EH (cell line): ENCODE measurements at places on chromosomes 5 and 9.

- no peak for DNase-seq
Measured at GRCh38 chr5:124659798-124660197, 86.6 kb downstream of the ZNF608 start.

GRCh38 chr5:24444414-24444813 is 200.4 kb downstream of the CDH10 start:
- no peak for DNase-seq

DNA sequence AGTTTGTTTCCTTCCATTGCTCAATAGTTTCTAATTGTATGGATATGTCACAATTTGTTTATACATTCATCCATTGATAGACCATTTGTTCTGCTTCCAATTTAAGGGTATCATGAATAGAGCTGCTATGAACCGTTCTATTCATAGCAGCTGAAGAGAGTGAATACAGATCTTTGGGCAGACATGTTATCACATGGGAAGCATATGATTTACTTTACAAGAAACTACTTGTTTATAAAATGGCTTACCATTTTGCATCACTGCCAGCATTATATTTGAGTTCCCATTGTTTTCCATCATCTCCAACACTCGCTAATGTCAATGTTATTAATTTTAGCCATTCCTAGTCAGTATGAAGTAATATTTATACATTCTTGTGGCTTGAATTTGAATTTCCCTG is 549.0 kb downstream of the MAT2B start:
- no peak for DNase-seq

DNA sequence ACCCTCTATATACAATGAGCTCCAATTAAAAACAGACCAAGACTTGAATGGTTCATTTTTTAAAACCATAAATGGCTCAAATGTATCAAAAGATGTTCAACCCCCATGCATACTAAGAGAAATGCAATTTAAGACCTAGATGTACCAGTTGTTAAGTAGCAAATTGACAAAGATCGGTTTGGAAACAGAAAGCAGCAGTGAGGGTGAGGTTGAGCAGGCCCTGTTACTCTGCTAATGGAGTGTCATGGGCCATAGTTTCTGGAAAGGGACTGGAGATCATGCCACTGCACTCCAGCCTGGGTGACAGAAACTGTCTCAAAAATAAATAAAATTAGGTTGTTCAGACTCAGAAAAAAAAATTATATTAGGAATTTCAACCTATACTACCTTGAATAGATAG is 55.0 kb downstream of the FNBP1 start:
- DNase-seq = no peak

- DNase-seq = no peak
Measured at GRCh38 chr5:50749181-50749580, 82.7 kb downstream of the PARP8 start.

DNA sequence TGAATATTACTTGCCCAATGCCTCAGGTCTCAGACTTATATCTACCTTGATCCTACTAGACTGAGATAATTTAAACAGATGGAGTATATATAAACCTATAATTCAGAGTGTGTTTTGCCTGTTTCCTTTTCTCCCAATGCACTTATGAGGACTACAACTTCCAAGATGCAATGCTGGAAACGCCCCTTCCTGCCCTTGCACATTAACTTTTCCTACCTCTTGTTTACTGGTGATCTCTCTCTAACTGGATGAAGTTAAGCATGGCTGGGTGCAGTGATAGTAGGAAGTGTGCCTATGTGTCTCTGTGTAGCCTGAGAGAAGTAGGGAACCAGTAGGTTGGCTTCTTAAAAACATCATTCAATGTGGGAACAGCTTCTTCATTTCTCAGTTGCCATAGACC is 115.2 kb downstream of the SVEP1 start:
- peak; percentile 17 for DNase-seq

DNA sequence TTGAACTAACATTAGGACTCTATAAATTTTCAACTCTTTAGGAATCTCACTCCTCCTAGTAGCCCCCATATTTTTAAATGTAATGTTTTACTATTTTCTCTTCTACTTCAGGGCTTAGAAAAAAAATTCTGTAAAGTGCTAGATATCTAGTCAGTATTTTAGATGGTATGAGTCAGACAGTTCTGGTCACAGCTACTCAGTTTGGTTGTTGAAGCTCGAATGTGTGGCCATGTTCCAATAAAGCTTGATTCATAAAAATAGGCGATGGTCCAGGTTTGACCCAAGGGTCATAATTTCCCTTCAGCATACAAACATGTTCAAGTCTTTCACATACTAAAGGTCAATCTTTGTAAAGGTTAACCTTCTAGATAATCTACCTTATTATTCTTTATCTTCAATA is 566.0 kb upstream of the CDH18 start:
- no peak for DNase-seq

DNA sequence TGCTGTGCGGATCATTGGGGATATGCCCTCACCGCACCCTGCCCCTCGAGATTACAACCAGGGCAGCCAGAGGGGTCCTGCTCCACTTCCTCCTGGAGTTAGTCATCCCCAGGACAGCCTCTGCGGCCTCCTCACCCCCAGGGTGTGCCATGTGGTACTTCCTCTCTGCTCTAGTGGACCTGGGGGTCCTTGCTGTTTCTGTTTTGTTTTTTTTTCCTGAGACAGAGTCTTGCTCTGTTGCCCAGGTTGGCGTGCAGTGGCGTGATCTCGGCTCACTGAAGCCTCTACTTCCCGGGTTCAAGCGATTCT is 5.2 kb upstream of the FCN1 start:
- no peak for DNase-seq
